T-helper 9 cell (primary cell): ENCODE measurements at places on chromosomes 13 and 19.

GRCh38 chr13:64477146-64477545 is 2753.0 kb downstream of the PCDH9 start:
- DNase-seq, result no peak

DNA sequence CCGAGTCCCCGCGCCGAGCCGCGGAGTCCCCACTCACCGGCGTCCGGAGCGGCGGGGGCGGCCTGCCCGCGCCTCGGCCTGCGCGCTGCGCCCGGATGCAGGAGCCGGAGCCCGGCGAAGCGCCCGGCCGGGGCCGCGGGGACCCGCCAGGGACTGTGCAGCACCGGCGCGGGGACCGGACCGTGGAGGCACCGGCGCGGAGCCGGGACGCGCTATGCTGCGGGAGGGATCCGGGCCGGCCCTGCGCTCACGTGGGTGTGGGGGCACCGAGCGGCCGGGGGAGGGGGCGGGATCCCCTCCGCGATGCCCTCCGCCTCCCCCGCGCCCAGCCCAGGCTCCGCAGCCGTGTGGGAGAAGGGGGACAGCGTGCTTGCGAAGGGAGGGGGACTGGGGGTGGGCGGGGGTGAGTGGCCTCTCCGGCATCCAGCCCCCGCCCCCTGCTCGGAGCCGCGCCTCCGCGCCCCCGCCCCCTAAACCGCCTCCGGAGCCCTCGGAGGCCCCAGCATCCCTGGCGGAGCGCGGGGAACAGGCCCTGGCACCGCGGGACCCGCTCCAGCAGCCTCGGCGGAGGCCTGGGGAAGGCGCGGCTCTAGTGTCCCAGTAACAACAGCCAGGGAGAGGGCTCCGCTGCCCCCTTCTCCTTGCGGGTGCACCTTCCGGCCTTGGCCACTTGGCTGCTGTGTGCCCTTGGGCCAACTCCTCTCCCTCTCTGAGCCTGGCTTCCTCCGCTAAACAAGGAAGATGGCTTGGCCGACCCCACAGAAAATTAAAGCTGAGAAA is at the start of gene SLC1A6:
TSS of gene SLC1A6 (minus strand) at position 389 of the 780 bp plus-strand sequence. CDS start 6,954 bp downstream, outside the sequence.
- no peak for DNase-seq

- DNase-seq, result no peak
Measured at GRCh38 chr13:100300243-100300642, 211.3 kb downstream of the PCCA start.

DNA sequence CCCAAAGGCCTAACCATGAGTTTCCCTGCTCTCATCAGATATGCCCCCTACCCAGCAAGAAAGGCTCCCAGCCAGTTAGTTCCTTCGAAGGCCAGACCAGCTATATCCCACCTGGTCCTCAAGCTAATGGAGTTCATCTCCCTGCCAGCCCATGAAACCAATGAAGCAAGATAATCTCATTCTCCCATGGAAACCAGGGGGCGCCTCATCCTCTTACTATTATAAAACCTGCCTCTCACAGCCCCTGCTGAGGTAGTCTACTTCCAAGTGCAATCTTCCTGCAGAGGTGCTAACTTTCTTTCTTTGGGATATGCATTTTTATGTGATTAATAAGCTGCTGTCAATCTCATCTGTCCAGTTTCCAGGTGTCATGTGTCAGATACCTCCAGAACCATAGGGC is 34.0 kb upstream of the ZNF573 start:
- no peak for DNase-seq

DNA sequence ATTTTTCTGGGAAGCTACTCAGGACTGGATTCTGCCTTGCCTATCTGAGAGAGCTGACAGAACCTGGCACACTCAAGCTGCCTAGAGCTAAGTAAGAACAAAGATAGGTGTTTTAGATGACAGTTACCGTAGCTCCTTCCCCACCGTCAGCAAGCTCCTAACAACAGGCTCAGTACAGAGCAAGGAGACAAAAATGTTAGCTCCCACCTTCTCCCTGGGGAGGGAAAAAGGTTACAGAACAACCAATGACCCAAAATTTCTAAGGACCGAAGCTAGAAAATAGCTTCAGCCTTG is 1058.2 kb upstream of the PCDH20 start:
- DNase-seq, result no peak

- DNase-seq, result no peak
Measured at GRCh38 chr19:49879243-49879963, 1.9 kb downstream of the TBC1D17 start.

DNA sequence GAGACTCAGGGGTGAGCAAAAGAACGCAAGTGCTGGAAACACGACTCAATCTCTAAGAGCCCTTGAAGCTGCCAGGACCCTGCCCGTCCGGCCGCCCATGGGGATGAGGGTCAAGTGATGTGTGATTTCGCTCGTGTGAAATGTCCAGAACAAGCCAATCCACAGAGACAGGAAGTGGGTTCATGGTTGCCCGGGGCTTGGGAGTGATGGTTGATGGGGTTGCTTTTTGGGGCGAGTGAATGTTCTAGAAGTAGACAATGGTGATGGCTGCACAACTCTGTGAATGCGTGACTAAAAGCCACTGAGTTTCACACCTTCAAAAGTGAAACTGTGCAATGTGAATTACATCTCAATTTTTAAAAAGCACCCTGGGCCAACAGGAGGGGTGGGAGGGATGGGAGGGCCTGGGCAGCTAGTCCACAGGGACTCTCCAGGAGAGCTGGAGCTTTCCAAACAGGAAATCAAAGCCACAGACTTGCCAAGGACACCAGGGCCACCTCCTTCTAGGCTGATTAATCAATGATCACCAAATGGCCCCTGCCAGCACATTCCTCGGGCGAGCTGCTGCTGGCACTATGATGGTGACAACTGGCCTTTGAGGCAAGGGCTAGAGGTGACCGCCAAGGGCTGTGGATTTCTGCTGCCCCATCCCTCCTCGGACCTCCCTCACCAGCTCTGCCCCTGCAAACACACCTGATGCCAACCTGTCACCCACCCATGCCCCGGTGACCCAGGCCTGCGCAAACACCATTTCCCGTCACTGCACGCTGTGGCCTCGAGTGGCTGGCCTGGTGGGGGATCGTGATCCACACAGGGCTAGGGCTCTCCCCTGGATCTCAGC is 14.0 kb downstream of the DPP9 start:
- no peak for DNase-seq

- DNase-seq, result no peak
Measured at GRCh38 chr13:97239306-97239705, 17.2 kb downstream of the MBNL2 start.

- DNase-seq, result no peak
Measured at GRCh38 chr13:109468123-109468522, 318.3 kb downstream of the IRS2 start.

DNA sequence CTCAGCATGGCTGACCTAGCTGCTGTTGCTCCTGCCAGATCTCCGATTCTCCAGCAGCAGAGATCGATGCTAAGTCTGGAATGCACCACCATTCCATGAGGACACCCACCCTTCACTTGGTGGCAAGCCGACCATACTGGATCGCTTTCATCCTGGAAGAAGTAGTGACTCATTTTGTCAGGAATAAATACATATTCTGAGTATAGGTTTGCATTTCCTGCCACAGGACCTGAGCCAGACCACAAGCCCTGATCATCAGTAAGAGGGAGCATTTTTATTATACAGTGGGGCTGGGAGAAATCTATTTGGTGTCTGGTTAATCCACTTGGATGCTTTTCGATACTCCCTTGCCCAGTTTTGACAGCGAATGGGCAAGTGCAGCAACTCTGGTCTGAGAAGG is 10.9 kb upstream of the KCTD15 start:
- no peak for DNase-seq

GRCh38 chr19:10502524-10503001 is 593 bp downstream of the KEAP1 start:
- DNase-seq, result peak; percentile 77

- no peak for DNase-seq
Measured at GRCh38 chr19:40217027-40217810, 965 bp downstream of the TTC9B start.

GRCh38 chr13:44388427-44389059 is 14.9 kb downstream of the SERP2 start:
- no peak for DNase-seq

GRCh38 chr13:77584106-77584505 is 48.6 kb downstream of the SCEL start:
- no peak for DNase-seq

GRCh38 chr13:33867472-33867871 is 49.5 kb downstream of the RFC3 start:
- DNase-seq, result no peak

DNA sequence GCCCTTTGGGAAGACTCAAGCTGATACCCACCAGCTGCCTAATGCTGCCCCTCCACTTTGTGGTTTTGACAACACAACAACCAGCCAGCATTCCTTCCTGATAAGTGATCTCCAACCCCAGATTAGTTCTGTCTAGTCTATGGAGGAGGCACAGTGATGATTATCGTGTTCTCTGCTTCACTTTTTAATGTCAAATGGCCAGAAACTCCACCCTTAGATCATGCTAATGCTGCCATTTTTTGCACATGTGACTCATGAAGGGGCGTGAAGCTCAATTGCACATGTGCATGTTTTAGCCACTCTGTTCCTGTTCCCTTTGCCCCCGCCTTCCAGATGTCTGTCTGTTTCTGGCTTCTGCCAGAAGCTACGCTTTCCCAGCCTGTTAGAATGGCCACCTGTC is 199.8 kb downstream of the COG6 start:
- no peak for DNase-seq

DNA sequence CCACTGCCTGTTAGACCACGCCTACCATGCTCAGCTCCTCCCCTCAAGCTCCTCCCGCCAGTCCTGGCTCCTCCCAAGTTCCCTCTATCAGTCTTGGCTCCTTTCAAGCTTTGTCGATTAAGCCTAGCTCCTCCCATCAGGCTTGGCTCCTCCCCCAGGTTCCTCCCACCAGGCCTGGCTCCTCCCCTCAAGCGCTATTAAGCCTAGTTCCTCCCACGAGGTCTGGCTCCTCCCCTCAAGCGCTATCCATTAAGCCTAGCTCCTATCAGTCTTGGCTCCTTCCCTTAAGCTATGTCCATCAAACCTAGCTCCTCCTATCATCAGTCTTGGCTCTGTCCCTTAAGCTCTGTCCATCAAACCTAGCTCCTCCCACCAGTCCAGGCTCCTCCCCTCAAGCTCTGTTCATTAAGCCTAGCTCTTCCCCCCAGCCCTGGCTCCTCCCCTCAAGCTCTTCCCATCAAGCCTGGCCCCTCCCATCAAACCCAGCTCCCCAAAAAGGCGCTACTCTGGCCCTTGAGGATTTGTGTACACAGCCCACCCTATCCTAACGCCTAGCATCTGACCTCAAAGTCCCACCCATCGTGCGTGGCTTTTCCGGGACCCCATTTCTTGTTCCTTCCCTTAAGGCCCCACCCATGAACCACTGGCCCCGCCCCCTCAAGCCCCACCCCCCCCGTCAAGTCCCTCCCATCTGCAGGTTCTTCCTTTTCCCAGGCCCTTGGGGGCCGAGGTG is 10.0 kb downstream of the CAMSAP3 start:
- DNase-seq, result no peak
